H9 (cell line): ENCODE measurements at places on chromosomes 5 and 9. TPM values are rescaled to one million over a fixed set of nuclear protein-coding genes. Genes with fewer than 3 reads are reported as not detected.

DNA sequence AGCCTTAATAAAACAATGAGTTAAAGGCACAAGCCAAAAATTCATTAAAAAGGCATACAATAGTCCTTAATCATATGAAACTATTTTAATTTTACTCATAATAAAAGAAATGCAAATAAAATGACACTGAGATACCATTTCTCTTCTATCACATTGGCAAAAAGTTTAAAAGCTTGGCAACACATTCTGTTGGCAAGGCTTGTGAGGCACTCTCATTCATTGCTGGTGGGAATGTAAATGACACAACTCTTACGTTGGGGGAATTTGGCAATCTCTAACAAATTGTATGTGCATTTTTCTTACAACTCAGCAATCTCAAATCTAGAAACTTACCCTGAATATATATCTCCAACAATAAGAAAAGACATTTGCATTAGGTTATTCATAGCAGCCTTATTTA, 111.6 kb downstream of the PRELID2 start:
- DNase-seq, result no peak

DNA sequence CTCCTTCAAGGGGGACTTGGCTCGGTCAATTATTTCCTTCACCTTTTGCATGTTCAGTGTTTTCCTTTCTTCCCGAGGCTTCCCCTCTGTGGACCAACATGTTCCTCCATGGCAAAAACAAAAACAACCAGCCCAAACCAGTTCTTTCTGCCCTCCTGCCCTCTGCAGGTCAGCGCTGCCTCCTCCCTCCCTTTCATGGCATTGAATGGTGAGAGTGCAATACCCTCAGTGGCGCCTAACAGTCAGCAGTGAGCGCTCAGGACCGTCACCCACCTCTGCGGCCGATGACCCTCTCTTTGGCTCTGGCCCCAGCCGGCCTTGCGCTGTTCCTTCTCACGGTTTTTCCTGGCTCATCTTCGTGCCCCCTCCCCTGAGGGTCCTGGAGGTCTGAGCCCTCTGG, 34.4 kb upstream of the GNE start:
- DNase-seq, result peak; percentile 46

DNA sequence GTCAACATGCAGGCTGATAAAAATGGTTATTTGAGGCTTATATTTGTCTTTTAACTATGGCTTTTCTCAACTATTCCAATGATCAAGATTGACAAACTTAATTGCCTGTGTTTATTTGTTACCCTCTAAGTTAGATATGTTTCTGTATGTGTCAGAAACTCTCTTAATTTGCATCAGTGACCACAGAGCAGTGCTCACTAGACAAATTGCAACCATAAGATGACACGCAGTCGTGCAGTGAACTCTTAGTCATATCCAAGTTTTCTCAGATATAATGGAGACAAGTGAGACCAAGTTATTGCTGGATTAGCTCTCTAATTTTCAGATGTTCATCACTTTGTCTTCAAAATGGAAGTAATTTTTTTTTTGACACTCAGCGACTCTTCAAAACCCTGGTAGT, 342.2 kb upstream of the RFX3 start:
- no peak for DNase-seq

- DNase-seq, result no peak
These were observed 141.6 kb downstream of the GHR start for GRCh38 chr5:42564689-42565356.

The SLC2A8 gene
- 38.3 and 38.4 TPM in 2 replicates for total RNA-seq

DNA sequence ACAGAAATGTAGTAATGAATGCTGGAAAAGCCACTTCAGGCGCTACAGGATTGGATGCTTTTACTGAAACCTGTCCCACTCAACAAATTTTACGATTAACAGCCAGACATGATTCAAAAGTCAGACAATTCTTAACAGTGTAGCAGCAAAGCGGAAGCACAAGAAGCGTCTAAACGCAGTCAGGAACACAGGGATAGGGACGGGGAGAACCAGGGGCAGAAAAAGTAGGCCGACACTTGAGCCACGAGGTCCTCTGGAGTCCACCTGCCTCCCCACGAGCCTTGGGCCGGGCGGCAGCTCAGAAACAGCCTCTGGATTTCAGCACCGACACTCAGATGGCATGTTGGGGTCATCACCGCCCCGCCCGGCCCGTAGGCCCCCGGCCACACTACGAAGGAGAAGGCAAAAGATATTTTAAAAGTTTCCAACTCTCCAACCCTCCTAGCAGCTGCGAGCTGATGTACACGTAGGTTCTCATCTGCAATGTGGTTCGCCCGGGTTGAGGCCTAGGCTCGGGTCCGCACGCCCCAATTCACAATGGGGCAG, 615 bp downstream of the RACK1 start:
- DNase-seq, result no peak

The FAM78A gene
- 1.9 and 2.1 TPM in 2 replicates for total RNA-seq
